ENCODE measurements at places on chromosomes 1 and 21.
A peak's percentile ranks its signal among the peaks of the same experiment; 100 is the strongest.

- DNase-seq, result no peak
These were observed 107.8 kb upstream of the TARDBP start for GRCh38 chr1:10904396-10905358.

GRCh38 chr1:100034470-100034869 is 64.7 kb downstream of the SLC35A3 start:
- DNase-seq, result no peak

- no peak for DNase-seq
These were observed 49.8 kb downstream of the DHX9 start for GRCh38 chr1:182888736-182889531.

- DNase-seq, result no peak
These were observed 1239.3 kb downstream of the MRPL39 start for GRCh38 chr21:24367936-24368335.

DNA sequence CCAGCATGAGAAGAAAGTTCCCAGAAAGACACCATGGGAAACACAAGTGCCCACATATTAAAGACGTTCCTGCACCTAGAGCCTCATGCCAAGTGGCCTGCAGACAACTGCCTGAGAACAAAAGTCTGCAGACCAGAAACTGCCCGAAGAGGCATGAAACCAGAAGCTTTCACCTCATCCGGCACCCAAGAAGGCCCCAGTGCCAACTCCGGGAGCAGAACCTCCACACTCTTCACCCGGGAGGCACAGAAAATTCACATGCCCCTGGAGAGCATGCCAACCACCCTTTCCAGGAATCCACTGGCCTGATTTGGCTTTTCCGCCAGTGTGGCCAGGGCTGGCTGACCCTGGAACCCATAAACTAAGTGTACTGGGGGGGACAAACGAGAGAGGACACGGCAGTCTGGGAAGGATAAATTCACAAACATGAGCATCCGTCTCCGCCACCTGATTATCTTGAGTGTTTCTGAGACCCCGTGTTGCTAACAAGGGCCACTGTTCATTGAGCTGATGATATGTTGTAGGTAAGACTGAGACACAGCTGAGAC is 6.8 kb downstream of the TFF2 start:
- DNase-seq, result no peak

DNA sequence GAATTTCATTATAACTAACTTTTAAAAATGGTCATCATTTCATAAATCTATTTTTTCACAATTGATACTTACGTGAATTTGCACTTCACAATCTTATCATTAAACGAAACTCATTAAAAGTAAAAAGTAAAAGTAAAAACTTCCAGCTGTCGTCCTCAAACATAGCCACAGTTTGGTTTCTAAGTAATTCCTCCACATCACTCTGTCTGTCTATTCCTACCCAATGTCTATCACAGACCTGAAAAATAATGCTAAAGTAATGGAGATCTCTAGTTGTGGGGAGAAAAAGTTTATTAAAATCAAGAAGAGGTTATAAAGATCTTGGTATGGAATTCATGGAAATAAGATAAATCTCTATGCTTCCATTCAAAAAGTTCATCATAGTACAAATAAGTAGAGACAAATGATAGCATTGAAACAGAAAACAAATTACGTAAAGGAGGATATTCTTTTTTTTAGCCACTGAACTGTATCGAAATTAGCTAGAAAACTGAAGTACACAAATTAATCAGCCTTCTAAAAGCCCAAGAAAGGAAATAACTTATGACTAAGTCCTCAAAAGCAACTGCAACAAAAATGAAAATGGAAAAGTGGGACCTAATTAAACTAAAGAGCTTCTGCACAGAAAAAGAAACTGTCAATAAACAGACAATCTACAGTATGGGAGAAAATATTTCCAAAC is 148.6 kb downstream of the TIAM1 start:
- DNase-seq, result no peak

- no peak for DNase-seq
These were observed 46.6 kb downstream of the TENT5C start for GRCh38 chr1:117652421-117652820.

DNA sequence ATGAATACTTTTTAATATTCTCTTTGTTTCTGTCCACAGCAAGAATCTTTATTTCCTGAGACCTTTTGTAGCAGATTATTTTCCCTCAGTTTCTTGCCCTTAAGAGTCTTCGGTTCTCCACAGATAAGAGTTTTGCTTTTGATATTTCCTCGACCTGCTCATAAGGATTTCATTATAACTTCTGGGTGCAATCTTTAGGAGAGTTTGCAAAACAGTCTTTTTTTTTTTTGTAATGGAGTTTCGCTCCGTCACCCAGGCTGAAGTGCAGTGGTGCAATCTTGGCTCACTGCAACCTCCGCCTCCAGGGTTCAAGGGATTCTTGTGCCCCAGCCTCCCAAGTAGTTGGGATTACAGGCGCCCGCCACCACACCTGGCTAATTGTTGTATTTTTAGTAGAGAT is 10.1 kb upstream of the UBE4B start:
- DNase-seq, result no peak

DNA sequence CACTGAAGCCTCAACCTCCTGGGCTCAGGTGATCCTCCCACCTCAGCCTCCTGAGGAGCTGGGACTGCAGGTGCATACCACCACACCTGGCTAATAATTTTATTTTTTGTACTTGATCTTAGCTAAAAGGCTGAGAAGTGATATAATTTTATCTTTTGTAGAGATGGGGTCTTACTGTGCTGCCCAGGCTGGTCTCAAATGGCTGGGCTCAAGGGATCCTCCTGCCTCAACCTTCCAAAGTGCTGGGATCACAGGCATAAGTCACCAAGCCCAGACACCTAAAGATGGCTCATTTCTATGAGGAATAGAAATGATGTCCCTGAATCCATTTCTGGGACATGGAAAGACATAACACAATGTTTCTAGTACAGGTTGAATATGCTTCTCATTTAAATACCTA is 57.8 kb downstream of the TOMM20 start:
- DNase-seq, result no peak

GRCh38 chr1:83508485-83509151 is 490.3 kb downstream of the TTLL7 start:
- DNase-seq, result peak; percentile 8

DNA sequence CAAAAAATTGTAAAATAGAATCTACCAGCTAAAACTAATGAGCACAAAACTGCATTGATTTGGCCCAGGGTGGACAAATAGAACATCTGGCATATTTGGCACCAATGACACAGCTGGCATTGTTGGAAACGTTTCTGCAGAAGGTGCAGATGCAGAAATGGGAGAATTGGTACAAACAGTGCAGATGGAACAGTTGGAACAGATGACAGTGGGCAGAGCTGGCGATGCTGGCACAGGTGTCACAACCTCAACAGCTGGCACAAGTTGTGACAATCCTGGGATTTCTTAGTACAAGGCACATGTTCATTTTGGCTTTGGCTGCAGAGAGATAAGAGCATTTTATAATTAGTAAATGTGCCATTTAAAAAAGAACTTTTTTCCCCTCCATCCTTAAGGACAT is 91.1 kb upstream of the ZBTB18 start:
- DNase-seq, result no peak

GRCh38 chr1:207904391-207904790 is 6.5 kb downstream of the CD34 start:
- no peak for DNase-seq

DNA sequence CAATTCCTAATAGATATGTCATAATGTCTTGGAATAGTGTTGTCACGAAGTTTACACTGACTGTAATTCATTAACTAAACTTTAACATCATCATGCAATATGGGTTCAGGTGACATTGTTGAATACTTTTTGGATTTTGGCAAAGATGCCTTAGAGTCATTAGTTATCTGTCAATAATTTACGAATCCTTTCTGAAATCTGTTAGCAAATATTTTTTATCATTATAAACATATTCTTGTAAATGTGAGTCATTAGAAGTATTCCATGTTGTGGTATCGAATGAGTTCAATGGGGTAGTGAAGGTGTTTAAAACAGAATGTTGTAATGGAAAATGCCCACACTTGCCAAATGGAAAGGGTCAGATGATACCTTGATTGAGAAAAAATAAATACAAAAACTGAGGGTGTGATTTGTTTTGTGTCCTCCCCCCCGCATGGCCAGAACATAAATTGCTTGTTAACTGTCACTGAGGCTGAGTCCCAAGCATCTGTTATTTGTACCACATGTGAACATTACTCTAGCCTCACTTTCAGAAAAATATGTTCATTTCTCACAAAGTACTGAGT is 5.2 kb upstream of the NR5A2 start:
- no peak for DNase-seq

- no peak for DNase-seq
These were observed 56.2 kb downstream of the FCRL5 start for GRCh38 chr1:157496121-157496526.

- DNase-seq, result no peak
These were observed 17.5 kb downstream of the UBASH3A start for GRCh38 chr21:42421018-42421793.

GRCh38 chr1:147627435-147628110 is 42.8 kb downstream of the ACP6 start:
- peak; percentile 30 for DNase-seq

DNA sequence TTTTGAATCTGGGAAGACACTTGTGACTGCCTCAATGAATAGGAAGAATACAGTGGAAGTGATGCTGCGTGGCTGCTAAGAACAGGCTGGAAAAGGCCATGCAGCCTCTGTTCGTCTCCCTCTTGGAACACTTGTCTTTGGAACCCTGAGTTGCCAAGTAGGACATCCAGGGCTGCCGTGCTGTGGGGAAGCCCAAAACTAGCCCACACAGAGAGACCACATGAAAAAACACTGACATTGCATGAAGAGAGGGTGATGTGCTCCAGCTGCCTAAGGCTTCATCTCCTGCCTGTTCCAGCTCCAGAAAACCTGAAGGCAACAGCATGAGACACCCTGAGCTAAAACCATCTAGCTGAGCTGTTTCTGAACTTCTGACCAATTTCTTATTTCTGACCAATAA is 61.1 kb upstream of the GNG4 start:
- no peak for DNase-seq

DNA sequence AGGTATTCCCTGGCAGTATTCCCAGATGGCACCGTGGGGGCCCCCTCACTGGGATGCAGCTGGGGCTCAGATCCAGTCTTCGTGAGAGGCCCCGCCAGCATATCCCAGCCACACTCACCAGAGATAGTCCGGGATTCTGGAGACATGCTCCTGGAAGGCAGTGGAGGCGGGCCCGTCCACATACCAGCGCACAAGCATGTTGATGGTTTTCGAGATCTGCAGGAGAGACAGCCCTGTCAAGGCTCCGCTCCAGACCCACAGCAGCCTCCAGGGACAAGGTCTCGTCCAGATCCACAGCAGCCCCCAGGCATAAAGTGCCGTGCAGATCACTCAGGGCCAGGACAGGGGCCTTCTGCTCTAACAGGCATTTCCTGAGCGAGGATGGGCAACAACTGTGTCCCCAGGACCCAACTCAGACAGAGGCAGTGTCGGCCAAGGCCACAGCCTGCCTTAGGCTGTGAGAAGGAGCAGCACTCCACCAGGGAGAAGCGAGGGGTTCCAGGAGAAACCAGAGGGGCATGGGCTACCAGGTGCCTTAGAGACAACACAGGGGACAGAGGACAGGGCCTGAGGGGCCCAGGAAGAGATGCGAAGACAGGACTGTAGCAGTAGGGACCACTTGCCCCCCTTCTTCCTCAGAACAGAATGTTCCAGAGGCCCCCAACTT is 14.8 kb downstream of the LSS start:
- no peak for DNase-seq

- no peak for DNase-seq
These were observed 15.4 kb upstream of the TOR3A start for GRCh38 chr1:179066471-179066870.

- DNase-seq, result peak; percentile 22
These were observed 29.4 kb upstream of the TRIM17 start for GRCh38 chr1:228445843-228446650.

GRCh38 chr1:9235096-9235459 is 504 bp downstream of the H6PD start:
- no peak for DNase-seq

GRCh38 chr1:187680823-187681222 is 852.1 kb downstream of the PLA2G4A start:
- DNase-seq, result no peak

DNA sequence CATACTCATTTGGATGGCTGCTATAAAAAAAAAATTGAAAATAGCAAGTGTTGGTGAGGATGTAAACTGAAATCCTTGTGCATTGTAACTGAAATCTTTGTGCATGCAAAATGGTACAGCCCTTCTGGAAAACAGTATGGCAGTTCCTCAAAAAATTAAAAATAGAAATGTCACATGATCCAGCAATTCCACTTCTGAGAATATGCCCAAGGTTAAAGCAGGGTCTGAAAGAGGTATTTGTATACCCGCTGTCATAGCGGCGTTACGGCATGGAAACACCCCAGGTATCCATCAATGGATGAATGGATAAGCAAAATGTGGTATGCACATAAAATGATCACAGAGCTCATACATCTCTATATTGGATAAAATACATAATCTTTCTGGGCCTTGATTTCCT is 116.7 kb downstream of the RUSC1 start:
- no peak for DNase-seq

DNA sequence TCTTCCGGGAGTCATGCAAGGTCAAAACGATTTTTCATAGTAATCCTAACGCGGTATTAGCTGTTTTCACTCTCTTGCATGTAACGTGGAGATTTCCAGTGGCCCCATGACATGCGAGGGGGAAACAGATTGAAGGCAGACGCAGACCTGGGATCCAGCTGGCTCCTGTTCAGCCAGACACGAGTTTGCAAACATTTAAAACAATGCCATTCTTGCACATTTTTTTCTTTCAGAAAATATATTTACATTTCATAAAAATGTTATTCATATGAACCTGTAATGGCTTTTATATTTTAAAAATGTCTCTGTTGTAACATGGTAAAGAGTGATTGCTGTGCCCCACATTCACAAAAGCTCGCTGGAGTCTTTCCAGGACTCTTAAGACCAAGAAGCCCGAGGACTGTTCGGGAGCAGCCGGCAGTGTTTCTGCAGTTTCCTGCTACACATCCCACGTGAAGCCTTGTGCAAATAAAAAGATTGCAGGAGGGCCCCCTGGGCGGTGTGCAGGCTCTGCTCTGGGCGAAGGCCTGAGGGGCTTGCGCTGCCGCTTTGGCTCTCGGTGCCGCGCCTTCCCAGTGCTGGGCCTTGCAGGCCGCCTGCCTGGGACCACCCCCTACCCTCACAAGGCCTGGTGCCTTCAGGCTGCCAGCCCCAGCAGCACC is 184.9 kb downstream of the DYRK1A start:
- DNase-seq, result no peak

All from stimulated activated CD4-positive, alpha-beta T cell treated with anti-CD3 and anti-CD28 coated beads, Interleukin-4, amount 100 ng/mL, for 48 hours (primary cell).